ENCODE measurements at places on chromosomes 3 and 15.

DNA sequence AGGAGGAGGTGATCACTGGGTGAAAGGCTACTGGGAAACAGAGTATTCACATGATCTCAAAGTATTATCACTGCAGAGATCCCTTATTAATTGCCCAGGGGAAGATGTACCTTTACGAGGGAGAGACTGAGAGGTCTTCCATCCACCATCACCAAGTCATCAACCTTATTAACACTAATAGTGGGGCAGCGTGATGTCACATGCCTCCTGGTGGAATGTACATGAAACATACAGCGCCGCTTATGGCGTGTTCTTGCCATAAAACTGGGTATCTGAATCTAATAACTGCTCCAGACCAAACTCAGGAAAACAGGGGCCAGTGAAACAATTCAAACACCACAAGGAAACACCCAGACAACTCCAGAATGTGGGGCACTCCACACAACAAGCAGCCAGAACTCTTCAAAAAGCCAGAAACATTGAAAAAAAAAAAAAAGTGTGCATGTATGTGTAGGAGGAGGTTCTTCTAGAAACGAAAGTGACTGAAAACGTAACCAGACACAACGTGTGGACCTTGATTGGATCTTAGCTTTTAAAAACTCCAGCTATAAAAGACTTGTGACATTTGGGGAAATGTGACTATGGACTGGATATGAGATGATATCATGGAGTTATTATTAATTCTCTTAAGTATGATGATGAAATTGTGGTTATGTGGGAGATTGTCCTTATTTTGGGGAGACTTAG is 4.6 kb downstream of the STIMATE start:
- peak; percentile 5 for DNase-seq

DNA sequence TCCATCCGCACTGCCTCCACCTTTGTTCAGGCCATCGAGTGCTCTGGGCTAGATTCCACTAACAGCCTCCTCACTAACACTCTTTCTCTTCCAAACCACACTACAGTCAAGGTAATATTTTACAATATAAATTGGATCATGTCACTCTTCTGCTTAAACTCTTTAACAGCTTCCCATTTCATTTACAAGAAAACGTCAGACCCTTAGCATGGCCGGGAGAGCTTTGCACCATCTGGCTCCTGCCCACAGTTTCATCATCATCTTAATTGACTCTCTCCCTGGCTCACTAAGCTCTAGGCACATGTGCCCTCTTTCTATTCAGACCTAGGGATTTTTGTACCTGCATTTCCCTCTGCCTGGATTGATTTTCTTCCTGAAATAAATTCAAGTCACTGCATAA is 354.7 kb downstream of the FGF12 start:
- no peak for DNase-seq

GRCh38 chr3:65902304-65902793 is 136.4 kb downstream of the MAGI1 start:
- DNase-seq = no peak

DNA sequence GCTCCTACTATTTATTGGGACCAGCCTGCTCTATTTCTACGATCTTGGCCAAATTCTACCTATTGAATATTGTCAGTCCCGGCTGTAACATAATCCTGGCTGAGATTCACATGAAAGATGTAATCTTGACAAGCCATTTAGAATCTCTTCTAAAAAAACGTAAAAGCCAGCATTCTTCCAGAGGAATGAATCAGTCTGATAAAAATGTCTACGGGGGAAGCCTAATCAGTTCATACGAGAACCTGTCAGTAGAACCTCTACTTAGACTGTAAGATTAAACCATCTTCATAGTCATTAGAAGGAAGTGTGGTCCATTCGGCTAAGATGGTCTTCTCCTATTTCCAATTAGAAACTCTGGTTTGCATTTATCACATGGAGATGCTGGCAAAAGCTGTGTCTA is 147.2 kb upstream of the WNT5A start:
- no peak for DNase-seq

GRCh38 chr3:25056036-25056755 is 371.9 kb upstream of the RARB start:
- DNase-seq = no peak

DNA sequence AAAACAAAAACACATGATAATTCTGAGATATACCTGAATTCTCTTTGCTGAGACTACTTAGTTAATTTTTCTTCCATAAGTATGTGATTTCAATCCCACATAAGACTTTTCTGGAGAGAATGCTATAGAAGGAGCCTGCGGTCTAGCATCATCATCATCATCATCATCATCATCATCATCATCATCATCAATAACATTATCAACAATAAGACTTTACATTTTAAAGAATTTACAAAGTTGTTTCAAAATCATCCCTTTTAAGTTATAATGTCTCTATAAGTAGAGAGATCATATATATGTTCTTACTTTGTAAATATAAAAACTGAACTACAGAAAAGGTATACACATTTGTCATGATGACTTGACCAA is 965.3 kb downstream of the ROBO1 start:
- DNase-seq = no peak

- peak; percentile 20 for DNase-seq
Observed at GRCh38 chr3:127698691-127699415, 26.1 kb downstream of the ABTB1 start.

DNA sequence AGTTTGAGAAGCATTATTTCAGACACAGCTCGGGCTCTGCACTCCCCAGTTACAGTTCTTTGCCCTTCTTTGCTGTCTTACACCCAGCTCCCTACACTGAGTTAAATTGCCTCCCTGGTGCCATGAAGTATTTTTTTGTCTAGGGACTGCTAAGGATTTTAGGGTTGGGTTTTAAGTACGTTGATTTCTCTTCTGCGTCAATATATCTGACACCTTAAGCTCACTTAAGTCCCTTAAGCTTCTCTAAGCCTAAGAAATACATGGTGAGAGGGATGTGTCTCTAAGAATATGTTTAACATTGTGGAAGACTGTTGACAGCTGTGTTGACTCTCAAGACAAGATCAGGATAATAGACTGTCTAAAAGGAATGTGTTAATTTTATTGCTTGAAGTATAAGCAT is 400.5 kb downstream of the PTPRG start:
- no peak for DNase-seq

GRCh38 chr3:159829539-159830227 is 159.0 kb upstream of the IL12A start:
- peak; percentile 80 for DNase-seq
